RWPE2 (cell line): ENCODE measurements at places on chromosomes 7 and 10.

DNA sequence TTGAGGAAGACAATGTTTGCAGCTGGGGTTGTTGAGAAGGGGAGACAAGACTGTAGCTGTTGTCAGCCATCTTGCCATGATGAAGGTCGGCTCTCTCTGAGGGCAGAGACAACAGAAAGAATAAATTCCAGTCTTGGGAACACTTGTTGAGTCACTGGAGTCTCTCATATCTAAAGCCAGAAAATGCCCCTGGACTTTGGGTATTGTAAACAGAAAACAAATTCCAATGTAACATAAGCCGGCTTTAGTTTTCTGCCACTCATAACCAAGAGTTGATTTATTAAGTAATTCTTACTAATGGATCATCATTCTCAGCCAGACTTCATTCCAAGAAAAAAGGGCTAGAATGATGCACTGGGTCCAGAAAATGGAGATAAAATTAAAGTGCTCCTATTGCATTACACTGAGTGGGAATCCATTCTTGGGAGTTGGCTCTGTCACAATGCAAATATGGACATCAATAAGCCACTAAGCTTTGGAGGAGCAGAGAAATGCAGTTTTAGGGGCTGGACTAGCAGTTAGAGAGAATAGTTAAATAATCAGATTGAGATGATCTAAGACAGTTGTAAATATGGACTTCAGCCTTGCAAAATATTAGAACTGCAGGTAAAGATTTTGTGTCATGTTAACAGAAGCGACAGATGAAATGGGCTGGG lies 78.9 kb downstream of the ADAM12 start:
- H3K27me3 ChIP-seq: no peaks in the 10 kb centered on the region
- no peak overlapping the region for H3K27ac ChIP-seq
- no peak for DNase-seq

DNA sequence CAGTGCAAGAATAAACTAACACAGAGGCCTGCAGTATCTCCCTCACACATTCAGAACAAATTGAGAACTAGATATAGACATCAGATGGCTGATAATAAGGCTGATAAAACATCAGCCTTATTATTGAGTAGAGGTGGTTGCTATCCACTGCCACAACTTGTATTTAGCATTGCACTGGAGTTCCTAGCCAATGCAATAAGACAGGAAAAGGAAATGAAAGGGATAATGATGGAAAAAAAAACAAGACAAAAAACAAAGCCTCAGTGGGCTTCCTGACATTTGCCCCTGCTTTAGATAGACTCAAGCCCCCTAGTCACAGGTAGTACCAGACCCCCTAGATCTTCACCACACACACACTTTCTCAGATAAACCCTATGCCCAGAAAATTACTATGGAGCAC lies 33.2 kb upstream of the ELN start:
- no peak overlapping the region for H3K4me3 ChIP-seq
- H3K27ac ChIP-seq: no peak overlapping the region
- H3K36me3 ChIP-seq: no peaks in the 10 kb centered on the region
- DNase-seq: no peak
- peaks cover 3% of the 10 kb centered on the region for H3K4me1 ChIP-seq

- H3K36me3 ChIP-seq: no peaks in the 10 kb centered on the region
- no peaks in the 10 kb centered on the region for H3K27me3 ChIP-seq
- H3K27ac ChIP-seq: no peak overlapping the region
- no peak for DNase-seq
Observed at GRCh38 chr7:111653846-111654245, 91.6 kb upstream of the IMMP2L start.

GRCh38 chr7:1348096-1348822 lies 111.0 kb downstream of the MICALL2 start:
- no peaks in the 10 kb centered on the region for H3K4me1 ChIP-seq
- H3K4me3 ChIP-seq: no peak overlapping the region
- DNase-seq: no peak
- H3K36me3 ChIP-seq: no peaks in the 10 kb centered on the region
- H3K27ac ChIP-seq: no peak overlapping the region
- peaks cover 32% of the 10 kb centered on the region for H3K27me3 ChIP-seq

GRCh38 chr10:11573497-11573896 lies 38.0 kb downstream of the USP6NL start:
- no peak for DNase-seq
- H3K27ac ChIP-seq: no peak overlapping the region
- H3K36me3 ChIP-seq: no peaks in the 10 kb centered on the region
- no peaks in the 10 kb centered on the region for H3K4me1 ChIP-seq
- no peak overlapping the region for H3K4me3 ChIP-seq
- no peaks in the 10 kb centered on the region for H3K27me3 ChIP-seq

GRCh38 chr10:102502337-102503151 lies at the start of gene ACTR1A:
TSS of gene ACTR1A (minus strand) at chr10:102502712. CDS start at chr10:102502647, 65 bp downstream.
- peaks cover 7% of the 10 kb centered on the region for H3K4me1 ChIP-seq
- peak; percentile 96 for DNase-seq
- H3K36me3 ChIP-seq: no peaks in the 10 kb centered on the region; the same call in 1 of the 2 replicates
- H3K27ac ChIP-seq: peak within 1 kb of the TSS; percentile 48

DNA sequence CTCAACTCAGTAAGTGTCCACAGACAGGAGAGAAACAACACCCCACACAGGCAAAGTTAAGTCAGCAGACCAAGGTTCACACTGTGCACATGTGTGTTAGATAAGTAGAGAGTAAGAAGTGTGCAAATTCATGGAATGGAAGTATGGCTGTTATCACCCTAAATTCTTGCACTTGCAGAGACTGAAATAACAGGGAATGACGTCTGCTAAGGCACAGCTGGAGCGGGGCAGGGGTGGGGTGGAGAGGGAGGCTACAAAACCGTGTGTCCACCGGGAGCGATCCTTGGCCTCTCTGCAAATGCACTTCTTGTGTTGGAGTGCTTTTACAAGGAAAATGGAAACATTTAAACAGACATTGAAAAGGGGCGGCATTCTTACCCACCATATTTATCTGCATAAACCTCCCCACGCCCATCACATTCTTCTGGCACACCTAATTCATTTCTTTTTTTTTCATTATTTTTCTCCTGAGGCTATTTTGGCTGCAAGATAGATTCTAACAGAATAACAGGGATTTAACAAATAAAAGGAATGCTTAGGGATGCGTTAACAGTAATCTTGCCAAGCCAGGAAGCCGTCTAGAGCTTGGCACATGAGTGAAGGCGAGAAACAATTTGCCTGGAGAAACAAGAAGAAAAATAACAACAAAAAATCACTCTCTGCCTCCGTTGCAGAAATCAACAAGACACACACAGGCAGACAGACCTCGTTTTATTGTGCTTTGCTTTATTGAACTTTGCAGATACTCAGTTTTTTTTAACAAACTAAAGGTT lies 30.1 kb downstream of the TNS3 start:
- no peak overlapping the region for H3K4me3 ChIP-seq
- H3K36me3 ChIP-seq: peaks cover 5% of the 10 kb centered on the region; the same call in 1 of the 2 replicates
- H3K27ac ChIP-seq: peak overlapping the region; percentile 14
- no peaks in the 10 kb centered on the region for H3K27me3 ChIP-seq

- H3K4me3 ChIP-seq: no peak overlapping the region
- peaks cover 8% of the 10 kb centered on the region for H3K27me3 ChIP-seq
- no peak for DNase-seq
- H3K4me1 ChIP-seq: no peaks in the 10 kb centered on the region
Observed at GRCh38 chr10:126749015-126749655, 78.6 kb upstream of the C10orf90 start.

GRCh38 chr10:21675157-21675796 lies 141.2 kb downstream of the MLLT10 start:
- no peaks in the 10 kb centered on the region for H3K27me3 ChIP-seq
- H3K27ac ChIP-seq: no peak overlapping the region
- H3K4me3 ChIP-seq: no peak overlapping the region
- peaks cover under 1% of the 10 kb centered on the region for H3K4me1 ChIP-seq
- no peak for DNase-seq
- H3K36me3 ChIP-seq: peaks cover 22% of the 10 kb centered on the region; the same call in 1 of the 2 replicates

GRCh38 chr7:26630941-26631580 lies 233.3 kb downstream of the SKAP2 start:
- no peaks in the 10 kb centered on the region for H3K4me1 ChIP-seq
- H3K27me3 ChIP-seq: no peaks in the 10 kb centered on the region
- no peaks in the 10 kb centered on the region for H3K36me3 ChIP-seq

- H3K27ac ChIP-seq: peak overlapping the region; percentile 94
- H3K4me3 ChIP-seq: no peak overlapping the region
- peak; percentile 39 for DNase-seq
- no peaks in the 10 kb centered on the region for H3K27me3 ChIP-seq
Observed at GRCh38 chr10:102648889-102649796, 4.9 kb downstream of the TRIM8 start.

- H3K27ac ChIP-seq: no peak overlapping the region
- H3K4me3 ChIP-seq: no peak overlapping the region
- no peaks in the 10 kb centered on the region for H3K27me3 ChIP-seq
- no peaks in the 10 kb centered on the region for H3K36me3 ChIP-seq
- H3K4me1 ChIP-seq: no peaks in the 10 kb centered on the region
Observed at GRCh38 chr7:41507686-41508268, 195.1 kb downstream of the INHBA start.

GRCh38 chr7:7014827-7015595 lies 167.3 kb upstream of the C1GALT1 start:
- H3K36me3 ChIP-seq: no peaks in the 10 kb centered on the region
- DNase-seq: no peak
- no peaks in the 10 kb centered on the region for H3K4me1 ChIP-seq
- no peak overlapping the region for H3K27ac ChIP-seq

- H3K27me3 ChIP-seq: no peaks in the 10 kb centered on the region
- no peaks in the 10 kb centered on the region for H3K36me3 ChIP-seq
- H3K4me1 ChIP-seq: no peaks in the 10 kb centered on the region
- DNase-seq: peak; percentile 61
- H3K4me3 ChIP-seq: peak overlapping the region; percentile 37
- H3K27ac ChIP-seq: peak overlapping the region; percentile 11
Observed at GRCh38 chr10:42367532-42368230, 270.7 kb downstream of the ZNF33B start.

- H3K27ac ChIP-seq: no peak overlapping the region
- peaks cover 10% of the 10 kb centered on the region for H3K27me3 ChIP-seq
- H3K4me1 ChIP-seq: no peaks in the 10 kb centered on the region
- peak; percentile 3 for DNase-seq
- no peaks in the 10 kb centered on the region for H3K36me3 ChIP-seq
- H3K4me3 ChIP-seq: no peak overlapping the region
Observed at GRCh38 chr10:78339251-78339650, 305.6 kb downstream of the RPS24 start.

DNA sequence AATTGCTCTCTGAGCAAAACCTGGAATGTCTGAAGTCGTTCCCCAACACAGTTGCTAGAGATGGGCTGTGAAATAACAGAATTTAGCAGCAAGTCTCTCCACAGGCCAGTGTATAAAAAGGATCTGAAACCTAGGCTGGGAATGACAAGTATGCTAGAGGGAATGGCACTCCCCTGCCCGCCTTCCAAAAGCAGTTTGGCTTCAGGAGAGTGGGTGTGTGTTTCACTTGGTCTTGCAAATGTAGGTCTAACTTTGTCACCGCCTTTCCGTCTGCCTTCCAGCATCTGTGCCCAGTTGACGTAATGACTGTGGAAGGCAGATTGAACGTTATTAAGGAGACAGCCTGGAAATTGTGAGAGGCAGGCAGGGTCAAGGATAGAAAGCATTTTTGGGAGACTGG lies 18.0 kb upstream of the MTURN start:
- no peak overlapping the region for H3K27ac ChIP-seq
- no peak overlapping the region for H3K4me3 ChIP-seq
- DNase-seq: no peak
- no peaks in the 10 kb centered on the region for H3K27me3 ChIP-seq

GRCh38 chr10:43348511-43349312 lies 22.7 kb upstream of the FXYD4 start:
- no peak for DNase-seq
- no peak overlapping the region for H3K27ac ChIP-seq
- no peaks in the 10 kb centered on the region for H3K27me3 ChIP-seq
- peaks cover 4% of the 10 kb centered on the region for H3K4me1 ChIP-seq

- no peaks in the 10 kb centered on the region for H3K27me3 ChIP-seq
- no peak overlapping the region for H3K4me3 ChIP-seq
- no peaks in the 10 kb centered on the region for H3K36me3 ChIP-seq
- no peak for DNase-seq
- peaks cover 5% of the 10 kb centered on the region for H3K4me1 ChIP-seq
Observed at GRCh38 chr7:132133501-132133900, 442.8 kb downstream of the PLXNA4 start.

DNA sequence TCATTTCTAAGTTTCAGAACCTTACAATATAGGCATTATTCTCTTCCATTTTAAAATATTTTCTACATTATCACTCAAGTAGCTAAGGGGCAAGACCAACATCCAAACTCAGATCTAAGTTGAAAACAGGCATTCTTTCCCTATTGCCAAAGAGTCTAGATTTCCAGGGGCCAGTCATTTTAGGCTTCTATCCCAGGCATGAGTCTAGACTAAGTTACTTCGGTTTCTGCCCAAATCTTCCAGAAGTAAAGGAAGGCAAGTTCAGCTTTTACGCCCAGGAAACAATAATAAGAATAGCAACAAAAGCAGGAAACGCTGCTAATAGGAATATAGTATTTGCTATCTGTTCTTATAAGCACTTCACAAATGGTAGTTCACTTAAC lies 189.9 kb downstream of the DGKI start:
- H3K27ac ChIP-seq: no peak overlapping the region
- H3K27me3 ChIP-seq: no peaks in the 10 kb centered on the region
- no peaks in the 10 kb centered on the region for H3K4me1 ChIP-seq
- H3K4me3 ChIP-seq: no peak overlapping the region

DNA sequence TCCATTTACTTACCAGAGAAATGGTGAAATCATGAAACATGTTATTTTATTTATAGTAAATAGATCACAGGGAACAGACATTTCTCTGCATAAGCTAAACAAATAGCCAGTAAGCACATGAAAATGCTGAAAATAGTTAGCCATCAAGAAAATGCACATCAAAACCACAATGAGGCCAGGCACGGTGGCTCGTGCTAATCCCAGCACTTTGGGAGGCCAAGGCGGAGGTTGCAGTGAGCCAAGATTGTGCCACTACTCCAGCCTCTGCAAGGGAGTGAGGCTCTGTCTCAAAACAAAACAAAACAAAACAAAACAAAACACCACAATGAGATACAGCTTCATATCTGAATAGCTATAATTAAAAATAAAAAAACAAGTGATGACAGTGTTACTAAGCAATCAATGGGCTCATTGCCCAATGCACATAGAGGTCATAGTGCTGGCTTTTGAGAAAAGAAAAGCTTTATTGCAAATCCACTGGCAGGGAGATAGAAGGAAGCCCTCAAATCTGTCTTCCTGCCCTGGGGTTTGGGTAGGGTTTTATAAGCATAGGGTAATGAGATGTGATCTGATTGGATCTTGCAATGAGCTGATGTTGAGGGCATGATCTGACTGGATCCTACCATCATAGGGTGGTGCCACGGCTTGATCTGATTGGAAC lies 16.2 kb downstream of the CSTF2T start:
- DNase-seq: no peak
- H3K36me3 ChIP-seq: no peaks in the 10 kb centered on the region
- no peaks in the 10 kb centered on the region for H3K27me3 ChIP-seq
- H3K4me3 ChIP-seq: no peak overlapping the region
- no peaks in the 10 kb centered on the region for H3K4me1 ChIP-seq

GRCh38 chr10:5976512-5977470 lies 552 bp downstream of the IL15RA start:
- peak overlapping the region; percentile 48 for H3K27ac ChIP-seq
- no peaks in the 10 kb centered on the region for H3K27me3 ChIP-seq
- peak overlapping the region; percentile 62 for H3K4me3 ChIP-seq
- peaks cover under 1% of the 10 kb centered on the region for H3K4me1 ChIP-seq
- no peaks in the 10 kb centered on the region for H3K36me3 ChIP-seq
